Urinary bladder (tissue), 4 donors: ENCODE measurements at places on chromosomes 11 and 22. TPM values are rescaled to one million over a fixed set of nuclear protein-coding genes. Genes with fewer than 3 reads are reported as not detected.

The TECTA gene
- total RNA-seq = 0.85 TPM

The C22orf31 gene
- total RNA-seq = not detected

The NLRP14 gene
- 0.42 TPM for total RNA-seq

DNA sequence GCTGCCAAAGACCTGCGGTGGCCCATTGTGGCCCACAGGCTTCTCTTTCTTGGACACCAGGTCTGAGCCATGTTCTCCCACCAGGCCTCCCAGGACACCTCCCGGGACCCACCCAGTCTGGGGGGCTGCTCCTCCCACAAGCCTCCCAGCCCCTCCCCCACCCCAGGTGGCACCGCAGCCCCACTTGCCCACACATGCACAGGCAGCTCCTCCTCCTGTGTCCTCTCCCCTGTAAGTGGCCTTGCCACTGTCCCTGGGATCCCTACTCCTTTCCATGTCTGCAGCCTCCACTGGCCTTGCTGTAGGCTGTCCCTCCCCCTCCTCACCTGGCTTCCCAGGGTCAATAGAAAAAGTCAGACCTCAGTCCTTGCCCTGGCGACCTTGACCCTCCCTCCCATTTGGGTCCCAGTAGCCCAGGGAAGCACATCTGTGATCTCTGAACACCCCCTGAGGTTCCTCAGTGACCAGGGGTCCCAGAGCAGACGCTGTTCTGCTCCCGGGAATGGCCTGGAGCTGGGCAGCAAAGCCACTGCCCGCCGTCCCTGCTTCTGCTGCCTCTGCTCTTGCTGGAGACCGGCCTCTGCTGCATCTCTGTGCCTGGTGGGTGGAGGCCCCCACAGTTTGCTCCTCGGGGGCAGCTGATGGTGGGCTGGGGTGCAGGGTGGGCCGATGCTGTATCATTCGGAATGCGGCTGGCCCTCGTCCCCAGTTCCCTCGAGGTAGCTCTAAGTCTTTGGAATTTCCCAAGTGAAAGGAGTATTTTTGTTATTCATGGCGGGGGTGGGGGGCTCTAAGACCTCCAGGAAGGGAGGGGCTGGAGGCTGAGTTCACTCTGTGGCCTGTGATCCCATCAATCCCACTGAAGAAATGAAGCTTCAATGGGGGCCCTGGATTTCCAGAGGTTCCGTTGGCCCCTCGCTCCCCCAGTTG lies 43.6 kb downstream of the ARHGAP8 start:
- no peak for DNase-seq

DNA sequence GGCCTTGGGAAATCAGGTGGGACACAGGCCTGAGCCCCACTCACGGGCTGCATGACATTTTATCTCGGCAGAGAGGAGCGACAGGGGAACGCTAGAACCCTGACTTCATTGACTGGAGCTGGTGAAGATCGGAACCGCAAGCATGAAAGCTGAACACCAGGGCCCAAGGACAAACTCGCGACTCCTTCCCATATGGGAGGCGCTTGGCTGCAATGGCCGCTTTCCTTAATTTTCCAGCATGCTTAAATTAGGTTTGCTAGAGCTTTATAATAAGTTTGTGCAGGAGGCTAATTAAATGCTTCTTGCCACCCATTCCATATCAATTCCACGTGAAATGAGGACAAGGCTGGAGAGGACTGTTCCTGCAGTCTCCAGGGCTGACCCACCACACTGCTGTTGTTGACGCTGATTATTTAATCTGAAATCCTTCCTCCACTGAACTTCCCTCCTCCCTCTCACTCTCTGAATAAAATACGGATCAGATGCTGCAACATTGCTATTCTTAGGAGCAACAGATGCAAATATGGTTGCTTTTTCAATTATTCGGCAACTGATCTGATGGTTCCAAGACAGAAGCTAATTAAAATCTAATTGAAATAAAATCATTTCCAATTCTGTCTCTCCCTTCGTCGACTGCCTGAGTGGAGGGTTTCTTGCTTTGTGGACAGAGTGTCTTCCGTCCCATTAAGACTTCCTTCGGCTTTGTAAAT lies 692.9 kb downstream of the OPCML start:
- no peak for DNase-seq
